ENCODE measurements at places on chromosomes 3 and 15.

DNA sequence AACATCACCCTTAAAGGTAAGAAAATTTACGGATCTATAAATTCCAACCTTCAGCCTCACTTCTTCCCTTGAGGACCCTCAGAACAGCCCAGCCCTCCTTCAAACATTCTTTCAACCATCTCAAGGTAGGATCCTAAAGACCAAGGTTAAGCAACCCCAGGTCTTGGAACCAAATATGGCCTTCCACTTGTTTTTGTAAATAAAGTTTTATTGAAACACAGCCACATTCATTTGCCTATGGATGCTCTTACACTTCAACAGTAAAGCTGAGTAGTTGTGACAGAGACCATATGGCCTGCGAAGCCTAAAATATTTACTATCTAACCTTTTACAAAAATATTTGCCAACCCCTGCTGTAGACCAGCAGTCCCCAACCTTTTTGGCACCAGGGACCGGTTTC, 70.4 kb upstream of the NTRK3 start:
- DNase-seq: no peak

GRCh38 chr3:160319322-160319721, 79.7 kb downstream of the IFT80 start:
- DNase-seq: no peak

DNA sequence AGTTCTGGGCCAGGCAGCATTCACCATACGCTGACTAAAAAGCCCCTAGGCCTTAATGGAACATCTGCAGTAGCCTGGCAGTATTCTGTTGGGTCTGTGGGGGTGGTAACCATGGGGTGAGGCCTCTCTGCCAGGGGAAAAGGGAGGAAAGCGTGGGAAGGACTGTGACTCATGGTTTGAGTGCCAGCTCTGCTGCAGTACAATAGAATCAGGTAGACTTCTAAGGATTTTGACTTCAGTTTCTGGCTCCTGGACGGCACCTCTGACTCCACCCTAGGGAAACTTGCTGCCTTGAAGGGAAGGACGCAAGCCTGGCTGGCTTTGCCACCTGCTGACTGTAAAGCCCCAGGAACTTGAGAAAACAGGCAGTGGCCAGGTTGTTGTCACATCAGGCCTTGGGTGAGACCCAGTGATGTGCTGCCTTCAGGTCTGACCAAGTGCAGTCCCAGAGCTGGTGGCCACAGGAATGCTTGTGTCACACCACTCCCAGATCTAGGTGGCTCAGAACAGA, 148.6 kb downstream of the SUCNR1 start:
- peak; percentile 93 for DNase-seq

- DNase-seq: no peak
Observed at GRCh38 chr3:69326855-69327300, 59.0 kb downstream of the FRMD4B start.

Measured in Daoy (cell line).